HAP-1 (cell line): ENCODE measurements at places on chromosomes 2 and 18.

GRCh38 chr18:12007063-12007462 lies 25.8 kb downstream of the IMPA2 start:
- no peak for DNase-seq

GRCh38 chr2:181573140-181573736 lies 83.7 kb downstream of the CERKL start:
- peak; percentile 53 for DNase-seq

GRCh38 chr2:155866477-155866876 lies 466.0 kb downstream of the NR4A2 start:
- DNase-seq = no peak

GRCh38 chr2:204201507-204201906 lies 264.9 kb downstream of the ICOS start:
- DNase-seq = no peak

DNA sequence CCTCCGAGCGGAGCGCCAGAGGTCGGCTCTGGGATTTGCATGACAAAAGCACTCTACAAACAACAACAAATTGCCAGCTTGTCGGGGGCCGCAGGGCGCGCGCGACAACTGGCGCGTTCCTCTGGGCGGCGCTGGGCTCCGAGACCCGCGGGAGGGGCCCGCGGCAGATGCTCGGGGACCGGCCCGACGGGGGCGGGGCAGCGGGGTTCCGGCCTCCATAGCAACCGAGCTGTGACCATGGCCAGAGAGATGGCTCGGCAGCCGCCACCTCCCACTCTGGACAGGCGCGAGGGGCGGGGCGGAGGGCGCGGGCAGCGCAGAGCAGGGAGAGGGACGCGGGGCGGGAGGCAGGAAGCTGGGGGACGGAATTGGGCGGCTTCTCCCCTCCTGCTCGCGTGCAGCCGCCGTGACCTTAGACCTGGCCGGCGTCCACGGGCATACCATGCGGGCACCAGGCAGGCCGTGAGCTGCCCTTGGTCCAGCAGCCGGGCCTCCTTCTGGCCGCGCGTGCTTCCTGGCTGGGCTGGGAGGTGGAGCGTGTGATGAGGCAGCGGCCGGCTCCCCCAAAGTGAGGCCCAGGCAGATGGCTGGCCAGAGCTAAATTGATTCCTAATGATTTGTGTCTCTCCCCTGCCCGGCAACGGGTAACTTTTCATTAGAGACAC lies 171.5 kb downstream of the CELF4 start:
- peak; percentile 67 for DNase-seq

- no peak for DNase-seq
These were observed 687.2 kb downstream of the RNF144A start for GRCh38 chr2:7604456-7604855.

DNA sequence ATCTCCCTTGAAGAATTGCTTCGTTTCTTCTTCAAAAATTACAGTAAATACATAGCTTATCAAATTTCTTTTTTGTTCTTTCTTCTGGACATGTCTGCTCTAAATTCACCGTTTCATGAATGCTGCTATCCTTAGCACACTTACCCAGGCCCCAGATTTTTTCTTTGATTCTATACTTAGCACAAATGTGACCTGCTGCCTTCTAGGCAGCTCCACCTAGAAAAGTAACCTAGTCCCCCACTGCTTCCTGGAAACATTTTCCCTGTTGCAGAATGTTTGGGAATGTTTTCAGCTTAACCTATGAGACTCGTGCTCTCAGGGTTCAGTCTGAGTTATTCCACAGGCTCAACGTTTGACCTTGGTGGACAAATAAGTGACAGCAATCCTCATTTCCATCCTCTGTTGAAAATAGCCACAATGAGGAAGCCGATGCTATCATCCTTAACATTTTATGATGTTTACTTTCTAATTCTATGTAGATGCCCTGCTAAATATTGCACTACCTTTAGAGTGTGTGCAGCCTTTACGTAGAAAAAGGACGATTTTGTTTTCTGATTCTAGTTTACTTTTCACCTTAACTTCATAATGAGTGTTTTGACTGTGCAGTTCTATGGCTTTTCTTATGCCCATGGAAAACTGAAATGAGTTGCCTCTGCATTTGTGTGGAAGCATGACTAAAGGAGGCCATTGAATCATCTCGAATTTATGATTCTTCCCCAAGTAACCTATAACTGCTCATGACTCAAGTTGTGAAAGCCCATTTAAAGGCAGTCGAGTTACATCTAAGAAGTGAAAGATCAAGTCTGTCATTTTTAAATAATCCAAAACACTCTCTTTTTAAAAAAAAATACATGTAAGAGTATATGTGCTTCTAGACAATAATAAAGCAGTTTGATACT lies 47.7 kb downstream of the TMEM182 start:
- DNase-seq = no peak

DNA sequence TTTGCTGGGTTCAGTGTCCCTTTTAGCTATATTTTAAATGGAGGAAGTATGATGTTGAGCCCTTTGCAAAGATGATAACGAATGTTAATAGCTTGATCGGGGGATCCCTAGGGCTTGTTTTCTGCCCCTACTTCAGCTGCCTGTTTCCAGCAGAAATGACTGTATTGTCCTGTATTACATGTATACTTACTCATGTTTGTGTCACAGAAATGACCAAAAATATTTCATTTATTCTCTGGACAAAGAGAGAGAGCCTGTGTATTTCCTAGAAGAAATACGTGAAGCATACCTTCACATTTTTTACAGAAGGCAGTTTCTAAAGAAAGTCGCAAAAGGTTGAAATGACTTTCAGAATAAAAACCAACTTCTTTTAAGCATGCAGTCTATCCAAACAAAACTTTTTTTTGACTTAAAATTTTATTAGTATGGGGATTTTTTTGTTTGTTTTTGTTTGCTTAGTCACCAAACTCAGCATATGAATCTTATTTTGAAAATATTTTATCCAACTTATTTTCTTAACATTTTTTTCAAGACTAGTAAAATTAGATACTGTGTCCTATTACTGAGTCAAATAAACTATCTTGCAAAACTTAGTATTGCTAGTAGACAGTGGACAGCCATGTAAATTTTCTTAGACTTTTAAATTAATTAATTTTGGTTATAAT lies 68.9 kb downstream of the PTRHD1 start:
- no peak for DNase-seq

GRCh38 chr2:138081225-138082073 lies 117.2 kb downstream of the HNMT start:
- DNase-seq = no peak

GRCh38 chr2:30239308-30239985 lies 8.1 kb downstream of the LBH start:
- peak; percentile 66 for DNase-seq

DNA sequence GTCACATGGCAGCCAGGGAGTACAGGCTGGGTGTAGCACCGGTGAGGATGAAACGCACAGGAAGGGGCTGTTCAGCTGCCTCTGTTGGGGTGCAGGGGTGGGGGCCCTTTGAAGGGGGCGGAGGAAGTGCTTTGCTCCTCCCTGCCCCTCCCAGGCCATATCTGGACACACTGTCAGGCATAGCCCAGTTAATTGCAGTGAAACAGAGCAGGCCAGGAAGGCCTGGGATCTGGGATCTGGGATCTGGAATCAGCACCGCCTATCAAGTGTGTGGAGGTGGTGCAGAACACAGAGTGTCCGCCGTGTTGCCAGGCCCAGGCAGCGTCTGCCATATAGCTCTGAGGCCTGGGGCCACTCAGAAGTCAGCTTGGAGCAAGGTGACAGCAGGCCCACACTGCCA lies 119.3 kb upstream of the MSH2 start:
- no peak for DNase-seq

DNA sequence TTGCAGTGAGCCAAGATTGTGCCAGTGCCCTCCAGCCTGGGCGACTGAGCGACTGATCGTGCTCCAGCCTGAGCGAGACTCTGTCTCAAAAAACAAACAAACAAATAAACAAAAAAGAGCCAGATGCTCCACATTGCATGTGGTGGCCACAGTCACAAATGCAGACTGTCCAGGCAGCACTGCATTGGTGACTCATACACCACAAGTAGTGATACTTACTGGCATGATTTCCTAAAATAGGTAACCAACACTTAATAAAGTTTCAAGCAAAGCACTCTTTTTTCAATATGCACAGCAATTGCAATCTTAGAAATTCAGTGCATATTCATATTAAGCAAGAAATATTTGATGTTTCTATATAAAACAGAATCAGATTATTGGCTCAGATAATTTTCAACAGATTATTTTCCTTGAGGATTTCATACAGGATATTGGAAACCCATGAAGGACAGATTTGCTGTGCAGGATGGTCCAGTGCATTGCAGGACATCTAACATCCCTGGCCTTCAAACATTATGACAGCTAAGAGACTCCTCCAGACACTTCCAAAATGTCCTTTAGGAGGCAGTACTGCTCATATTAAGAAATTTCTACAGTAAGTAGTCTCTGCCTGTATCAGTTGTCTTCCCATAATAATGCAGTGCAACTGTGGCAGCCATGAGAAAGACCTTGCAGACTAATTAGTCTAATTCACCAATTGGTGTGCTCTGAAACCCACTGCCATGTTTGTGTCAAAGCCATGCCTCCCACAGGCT lies 10.5 kb upstream of the SLC1A4 start:
- no peak for DNase-seq

DNA sequence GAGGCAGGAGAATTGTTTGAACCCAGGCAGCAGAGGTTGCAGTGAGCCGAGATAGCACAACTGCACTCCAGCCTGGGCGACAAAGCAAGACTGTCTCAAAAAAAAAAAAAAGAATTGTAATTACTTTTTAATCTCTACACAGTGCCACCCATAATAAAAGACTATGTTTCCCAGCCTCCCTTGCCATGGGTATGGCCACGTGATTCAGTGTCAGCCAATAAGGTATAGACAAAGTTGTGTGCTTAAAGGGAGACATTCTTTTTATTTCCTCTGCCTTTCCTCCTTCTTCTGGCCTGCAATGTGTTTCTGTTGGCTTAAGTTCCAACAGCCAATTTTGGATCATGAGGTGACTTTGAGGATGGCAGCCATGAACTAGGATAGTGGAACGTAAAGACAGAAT lies 406.9 kb downstream of the LNPK start:
- DNase-seq = no peak

GRCh38 chr2:16096962-16097361 lies 156.6 kb downstream of the MYCN start:
- no peak for DNase-seq

DNA sequence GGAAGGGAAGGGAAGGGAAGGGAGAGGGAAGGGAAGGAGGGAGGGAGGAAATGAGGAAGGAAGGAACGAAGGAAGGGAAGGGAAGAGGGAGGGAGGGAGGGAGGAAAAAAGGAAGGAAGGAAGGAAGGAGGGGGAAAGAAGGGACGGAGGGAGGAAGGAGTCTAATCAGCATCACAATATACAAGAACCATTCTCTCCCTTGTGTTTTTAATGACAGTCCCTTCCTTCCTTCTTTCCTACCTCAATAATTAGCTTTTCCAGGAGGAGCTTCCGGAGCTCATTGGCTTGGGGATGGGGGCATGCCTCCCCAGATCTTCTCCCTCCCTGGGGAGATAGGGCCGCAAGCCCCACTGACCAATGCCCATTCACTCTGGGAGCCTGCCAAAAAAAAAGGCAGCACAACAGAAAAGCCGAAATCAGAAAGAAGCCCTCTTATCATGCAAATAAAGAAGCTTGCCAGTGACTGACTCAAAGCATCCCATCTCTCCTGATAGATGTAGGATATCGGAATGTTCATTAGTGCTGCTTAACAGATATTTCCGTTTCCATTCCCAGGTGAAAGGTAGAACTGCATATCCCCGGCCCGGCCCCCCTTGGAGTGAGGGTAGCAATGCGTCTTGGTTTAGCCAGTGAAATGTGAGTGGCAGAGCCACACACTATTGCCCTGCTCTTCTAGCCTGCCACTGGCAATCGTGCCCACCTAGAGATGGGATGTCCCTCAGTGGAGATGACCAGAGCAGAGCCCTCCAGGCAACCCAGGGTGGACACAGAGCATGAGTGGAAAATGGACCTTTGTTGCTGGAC lies 17.8 kb upstream of the SMAD7 start:
- DNase-seq = peak; percentile 29

GRCh38 chr18:51082571-51083267 lies 52.7 kb downstream of the SMAD4 start:
- no peak for DNase-seq

DNA sequence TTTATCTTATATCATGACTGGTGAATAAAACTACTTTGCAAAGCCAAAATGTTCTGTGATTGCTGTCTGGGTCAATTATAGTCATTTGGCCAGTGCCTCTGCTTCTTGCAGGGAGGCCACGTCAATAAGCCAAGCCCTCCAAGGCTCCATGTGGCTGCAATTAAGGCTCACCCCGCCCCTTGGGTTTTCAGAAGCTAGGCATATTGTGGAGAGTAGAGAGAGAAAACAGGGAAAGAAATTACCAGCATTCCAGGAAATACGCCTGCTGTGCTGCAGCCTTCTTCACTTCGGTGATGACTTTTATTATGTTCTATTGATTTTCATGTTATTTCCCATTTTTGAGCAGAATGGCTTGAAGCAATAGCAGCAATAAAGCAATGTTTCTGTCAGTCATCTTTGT lies 319.7 kb downstream of the SOX11 start:
- no peak for DNase-seq

GRCh38 chr2:41313082-41313481 lies 734.7 kb upstream of the PKDCC start:
- DNase-seq = no peak

DNA sequence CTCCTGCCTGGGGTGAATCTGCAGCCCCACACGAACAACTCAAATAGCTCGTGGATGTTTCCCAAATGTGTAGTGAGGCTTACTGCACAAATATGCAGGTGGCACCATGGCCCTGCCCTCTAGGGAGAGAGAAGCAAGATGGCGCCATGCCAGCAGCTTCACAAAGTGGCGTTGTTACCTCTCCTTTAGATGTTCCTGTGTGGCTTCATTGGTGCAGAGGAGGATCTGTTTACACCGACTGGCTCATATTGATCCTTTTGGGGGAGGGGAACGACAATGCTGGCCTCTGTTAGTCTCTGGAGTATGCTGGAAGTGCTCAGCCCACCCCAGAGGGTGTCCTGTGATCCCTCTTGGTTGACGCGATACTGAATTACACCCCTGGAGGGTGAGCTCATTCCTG lies 99.5 kb upstream of the GATA6 start:
- DNase-seq = no peak

DNA sequence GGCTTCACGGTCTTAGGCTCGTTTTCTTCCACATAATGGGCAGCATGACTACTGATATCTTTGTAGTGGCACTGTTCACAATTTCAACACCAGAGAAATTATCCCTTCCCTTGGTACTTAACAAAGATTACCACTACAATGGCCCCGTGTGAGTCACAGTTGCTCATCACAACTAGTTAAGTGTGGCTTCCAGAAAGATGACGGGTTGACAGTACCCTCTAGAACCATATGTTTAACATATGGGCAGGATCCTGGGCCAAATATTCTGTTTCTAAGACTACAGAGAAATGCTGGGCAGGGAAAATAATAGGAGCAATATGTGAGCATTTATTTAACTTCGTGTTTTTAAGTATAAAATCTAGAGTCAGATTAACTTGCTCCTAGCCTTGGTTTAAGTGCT lies 780.1 kb upstream of the LINC00305 start:
- DNase-seq = no peak

- no peak for DNase-seq
These were observed 37.3 kb downstream of the EMX1 start for GRCh38 chr2:72954376-72955227.

DNA sequence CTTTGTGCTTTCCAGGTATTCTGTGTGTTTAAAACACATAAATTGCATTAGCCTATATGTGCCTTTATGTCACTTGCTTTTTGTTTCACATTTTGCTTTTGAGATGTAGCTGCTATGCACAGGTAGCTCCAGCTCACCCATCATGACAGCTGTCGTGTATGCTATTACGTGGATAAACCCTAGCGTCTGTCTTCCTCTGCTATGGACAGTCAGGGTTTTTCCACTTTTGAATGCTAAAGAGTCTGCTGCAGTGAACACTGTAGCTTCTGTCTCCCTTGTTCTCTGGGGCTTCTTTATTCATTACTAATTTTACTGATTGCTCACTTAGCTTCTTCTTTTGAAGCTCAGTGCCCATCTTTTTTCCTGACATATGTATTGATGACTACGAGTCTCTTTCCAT lies 24.7 kb upstream of the MBP start:
- no peak for DNase-seq
